ENCODE measurements at places on chromosomes 12 and 14.

DNA sequence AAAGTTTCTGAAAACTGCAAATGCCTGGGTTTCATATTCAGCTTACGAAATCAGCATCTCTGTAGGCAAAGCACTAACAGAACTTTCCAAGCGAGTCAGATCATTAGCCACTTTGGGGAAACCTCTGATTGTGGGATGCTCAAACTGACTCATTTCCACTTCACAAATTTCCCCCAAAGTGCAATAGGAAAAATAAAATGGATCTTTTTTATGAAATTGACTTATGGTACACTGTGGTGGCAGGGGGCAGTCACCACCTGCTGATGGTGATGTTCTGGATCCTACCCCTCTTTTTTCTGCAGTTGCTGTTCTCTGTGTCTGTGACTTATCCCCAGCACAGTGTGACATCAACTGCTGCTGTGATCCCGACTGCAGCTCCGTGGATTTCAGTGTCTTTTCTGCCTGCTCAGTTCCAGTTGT is 5.6 kb downstream of the TCTN1 start:
- no peak for DNase-seq

DNA sequence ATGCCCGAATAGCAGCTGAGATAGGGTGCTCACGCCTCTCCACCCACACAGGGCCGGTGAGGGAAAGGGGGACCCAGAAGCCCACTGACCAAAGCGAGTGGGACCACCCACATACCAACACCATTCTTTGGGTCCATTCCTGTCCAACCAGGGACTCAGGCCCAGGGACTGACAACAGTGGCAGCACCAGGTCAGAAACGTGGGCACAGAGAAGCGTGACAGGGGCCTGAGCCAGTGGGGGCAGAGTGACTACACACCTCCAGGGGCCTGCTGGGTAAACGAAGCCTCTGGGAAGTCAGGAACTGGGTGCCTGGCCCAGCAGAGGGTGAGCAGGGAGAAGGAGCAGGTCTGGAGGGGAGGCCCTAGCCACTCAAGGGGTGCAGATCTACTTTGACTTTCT is 13.7 kb downstream of the SPRYD3 start:
- no peak for DNase-seq

DNA sequence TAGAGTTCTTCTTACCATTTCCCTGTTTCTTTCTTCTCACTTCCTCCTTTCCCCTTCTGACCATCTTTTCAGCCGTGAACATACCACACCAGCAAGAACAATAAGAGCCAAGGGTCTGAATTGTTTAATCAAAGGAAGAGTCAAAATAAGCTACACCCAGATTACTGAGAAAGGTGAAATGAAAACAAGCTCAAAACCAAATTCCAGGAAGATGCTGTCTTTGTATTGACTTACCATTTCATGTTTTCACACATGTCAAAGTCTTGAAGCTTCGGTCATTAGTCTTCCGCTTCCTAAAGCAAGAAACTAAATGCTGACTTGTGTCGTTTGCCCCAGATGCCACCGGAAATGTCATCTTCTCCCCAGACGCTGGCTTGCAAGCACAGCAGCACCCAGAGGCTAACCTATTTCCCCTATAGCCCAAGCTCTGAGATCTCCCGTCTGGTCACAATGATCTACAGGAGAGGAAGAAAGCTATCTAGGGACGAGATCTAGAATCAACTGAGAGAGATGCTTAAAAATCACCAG is 136.5 kb upstream of the AMIGO2 start:
- no peak for DNase-seq

- no peak for DNase-seq
These were observed 141.7 kb downstream of the RIMBP2 start for GRCh38 chr12:130574402-130574801.

DNA sequence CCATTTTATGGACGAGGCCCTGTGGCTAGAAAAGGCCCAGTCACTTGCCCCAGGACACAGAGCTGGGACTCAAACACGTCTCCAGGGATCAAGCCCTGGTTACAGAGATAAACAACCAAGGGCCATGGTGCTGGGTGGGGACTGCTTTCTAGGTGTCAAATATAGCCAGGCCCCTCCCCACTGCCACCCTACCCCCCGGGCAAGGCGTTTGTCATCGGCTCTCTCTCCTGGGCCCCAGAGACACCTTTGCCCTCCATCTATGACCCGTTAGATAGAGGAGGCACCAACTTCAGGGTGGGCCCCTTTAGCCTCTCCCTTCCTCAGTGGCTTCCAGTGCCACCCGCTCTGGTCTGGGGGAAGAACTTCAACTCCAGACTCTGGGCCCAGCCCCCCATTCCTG is 18.0 kb downstream of the LTBP2 start:
- no peak for DNase-seq

DNA sequence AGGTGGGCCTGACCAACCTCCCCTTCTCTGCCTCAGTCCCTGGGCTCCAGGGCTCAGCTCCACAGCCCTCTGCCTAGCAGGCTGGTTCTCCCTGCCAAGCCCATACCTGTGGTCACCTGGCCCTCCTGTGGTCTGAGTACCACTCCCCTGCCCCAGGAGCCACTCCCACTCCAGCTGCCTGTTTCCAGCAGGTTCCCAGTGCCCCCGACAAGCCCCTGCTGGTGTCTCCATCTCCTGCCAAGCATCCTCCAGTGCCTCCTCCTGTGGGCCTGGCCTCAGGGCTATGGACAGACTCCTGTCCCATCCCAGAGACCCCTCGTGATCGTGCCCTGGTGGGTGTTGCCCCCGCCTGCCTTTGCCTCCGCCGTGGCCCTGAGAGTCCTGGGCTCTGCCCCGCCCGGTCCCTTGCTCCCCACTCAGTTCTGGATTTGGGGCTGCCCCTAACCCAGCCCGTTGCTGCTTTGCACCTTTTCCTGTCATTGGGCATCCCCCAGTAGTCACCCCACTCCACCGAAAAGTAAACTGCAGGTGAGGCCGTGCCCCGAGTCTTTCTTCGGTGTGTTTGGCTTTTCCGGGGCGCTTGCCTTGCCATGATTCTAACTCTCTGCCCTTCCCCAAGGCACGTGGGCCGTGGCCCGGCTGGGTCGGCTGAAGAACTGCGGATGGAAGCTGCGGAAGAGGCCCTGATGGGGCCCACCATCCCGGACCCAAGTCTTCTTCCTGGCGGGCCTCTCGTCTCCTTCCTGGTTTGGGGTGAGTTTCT is 9.8 kb downstream of the MEG3 start:
- no peak for DNase-seq

Data from BJ (cell line).